ENCODE measurements at places on chromosomes 4 and X. TPM values are rescaled to one million over a fixed set of nuclear protein-coding genes. Genes with fewer than 3 reads are reported as not detected.

STS gene
- 6.5 TPM for total RNA-seq

GRCh38 chr4:183081116-183081469 lies 18.0 kb upstream of the WWC2 start:
- DNase-seq, result no peak
- peaks cover 24% of the 10 kb centered on the region for H3K4me1 ChIP-seq
- H3K27me3 ChIP-seq, result no peaks in the 10 kb centered on the region
- H3K36me3 ChIP-seq, result no peaks in the 10 kb centered on the region

DNA sequence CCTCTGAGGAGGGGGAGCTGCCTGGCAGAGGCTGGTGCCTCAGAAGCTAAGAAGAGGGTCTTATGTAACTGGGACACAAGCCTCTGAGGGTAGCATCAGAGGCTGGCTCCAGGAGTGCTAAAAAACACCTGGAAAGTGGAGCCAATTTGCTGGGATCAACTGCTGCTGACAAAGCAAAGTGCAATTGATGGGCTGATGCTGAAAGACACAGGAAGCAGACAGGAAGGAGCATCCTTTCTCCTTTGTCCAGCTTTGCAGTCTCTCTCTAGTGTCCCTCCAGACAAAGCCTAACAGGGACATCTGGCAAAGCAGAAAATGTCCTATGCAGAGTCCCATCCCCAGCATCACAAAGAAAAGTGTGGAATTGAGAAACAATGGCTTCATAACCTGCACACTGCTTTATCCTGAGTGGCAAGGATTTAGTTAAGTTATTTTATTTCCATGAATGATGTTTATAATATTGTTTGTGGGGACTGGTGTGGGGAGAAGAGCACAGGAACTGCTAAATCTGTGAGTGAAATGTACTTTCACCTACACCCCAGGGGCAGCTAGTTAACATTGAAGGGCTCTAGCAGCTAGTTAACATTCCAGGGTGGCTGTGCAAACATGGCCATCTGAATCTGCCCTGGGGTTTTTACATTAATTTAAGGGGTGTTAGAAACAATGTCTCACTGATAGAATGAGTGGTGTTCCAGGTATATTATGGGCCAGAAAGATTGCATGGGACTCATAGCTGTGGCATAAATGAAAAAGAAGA lies 25.6 kb upstream of the MBTPS2 start:
- H3K27ac ChIP-seq, result peak overlapping the region; percentile 27
- no peaks in the 10 kb centered on the region for H3K36me3 ChIP-seq
- H3K4me3 ChIP-seq, result no peak overlapping the region
- no peaks in the 10 kb centered on the region for H3K27me3 ChIP-seq
- peaks cover 12% of the 10 kb centered on the region for H3K4me1 ChIP-seq

DNA sequence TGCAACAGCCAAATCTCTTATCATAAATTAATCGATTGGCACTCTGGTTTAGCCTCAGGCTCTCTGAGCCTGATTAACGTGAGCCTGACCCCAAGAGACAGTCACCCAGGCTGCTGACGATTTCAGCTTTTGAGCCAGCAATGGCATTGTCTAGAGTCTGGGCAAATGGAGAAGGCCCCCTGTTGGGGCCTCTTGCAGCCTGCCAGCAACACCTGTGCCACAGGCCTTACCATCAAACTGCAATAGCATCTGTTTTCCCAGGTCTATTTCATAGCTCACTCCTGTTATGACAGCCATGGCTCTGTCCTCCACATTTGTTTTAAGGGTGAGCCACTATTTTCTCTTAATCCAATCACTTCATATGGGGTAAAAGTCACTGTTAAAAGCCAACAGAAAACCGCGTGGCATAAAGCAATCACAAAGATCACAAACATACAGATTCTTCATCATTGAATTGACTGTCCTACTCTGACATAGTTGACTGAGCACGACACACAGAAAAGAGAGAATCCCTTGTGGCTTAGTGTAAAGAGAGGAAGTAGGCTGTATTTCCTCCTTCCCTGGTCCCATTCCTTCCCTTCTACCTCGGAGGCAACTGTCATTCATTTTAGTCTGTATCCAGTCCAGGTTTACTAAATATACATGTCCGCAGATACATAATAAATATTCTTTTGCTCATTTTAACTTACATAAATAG lies 47.8 kb downstream of the SLC9A7 start:
- H3K4me1 ChIP-seq, result no peaks in the 10 kb centered on the region
- no peak for DNase-seq
- H3K27ac ChIP-seq, result no peak overlapping the region
- no peaks in the 10 kb centered on the region for H3K36me3 ChIP-seq
- H3K4me3 ChIP-seq, result no peak overlapping the region

GRCh38 chr4:164802301-164802901 lies 48.5 kb downstream of the SMIM31 start:
- H3K36me3 ChIP-seq, result no peaks in the 10 kb centered on the region
- peak overlapping the region; percentile 50 for H3K27ac ChIP-seq
- no peak overlapping the region for H3K4me3 ChIP-seq
- H3K27me3 ChIP-seq, result no peaks in the 10 kb centered on the region
- H3K4me1 ChIP-seq, result no peaks in the 10 kb centered on the region

ALB gene
- 25,578 TPM for total RNA-seq

DNA sequence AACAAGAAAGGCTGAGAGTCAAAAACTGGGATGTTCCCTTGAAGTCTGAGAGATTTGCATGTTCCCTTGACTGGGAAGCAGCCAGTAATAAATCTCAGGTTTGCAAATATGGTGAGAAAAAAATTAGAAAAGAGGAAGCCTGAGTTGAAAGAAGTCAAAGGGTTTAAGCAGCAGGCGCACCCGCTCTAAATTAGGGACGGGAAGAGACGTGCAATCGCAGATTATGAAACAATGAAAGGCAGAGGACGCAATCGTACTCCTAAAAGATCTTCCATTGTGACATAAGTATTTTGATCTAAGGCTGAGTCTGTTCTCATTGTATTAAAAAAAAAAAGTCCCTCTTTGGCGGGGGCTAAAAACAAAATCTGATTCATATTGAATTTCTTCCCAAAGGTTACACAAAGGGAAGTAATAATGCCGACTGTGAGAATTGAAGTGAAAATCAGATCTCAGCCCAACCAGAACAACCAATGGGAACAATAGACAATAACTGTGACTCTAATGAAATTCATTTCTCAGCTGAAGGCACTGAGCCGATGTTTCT lies 28.2 kb downstream of the SAT1 start:
- no peaks in the 10 kb centered on the region for H3K27me3 ChIP-seq
- no peak for DNase-seq
- peaks cover 12% of the 10 kb centered on the region for H3K4me1 ChIP-seq
- H3K4me3 ChIP-seq, result no peak overlapping the region
- H3K27ac ChIP-seq, result no peak overlapping the region

DIPK2B gene
- total RNA-seq, result 0.44 TPM

PFKFB1 gene
- 2.1 TPM for total RNA-seq

DNA sequence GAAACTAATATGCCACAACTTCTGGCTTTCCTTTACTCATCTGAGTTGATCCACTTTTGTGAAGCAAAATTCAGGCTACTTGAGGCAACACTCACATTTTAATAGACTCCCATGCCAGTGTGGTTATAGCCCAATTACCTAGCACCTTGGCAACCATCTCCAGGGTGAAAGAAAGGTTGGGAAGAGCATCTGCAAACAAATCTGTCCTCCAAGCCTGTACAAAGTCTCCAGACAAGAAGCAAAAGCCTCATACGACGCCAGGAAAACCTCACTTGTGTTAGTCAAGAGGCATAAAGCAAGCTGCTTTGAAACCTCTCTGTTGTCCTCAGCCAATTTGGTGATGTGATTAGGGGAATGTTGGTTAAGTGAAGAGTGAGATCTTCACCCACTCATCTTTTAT lies 246.6 kb downstream of the THOC2 start:
- H3K4me1 ChIP-seq, result no peaks in the 10 kb centered on the region
- no peak overlapping the region for H3K4me3 ChIP-seq
- DNase-seq, result no peak
- no peak overlapping the region for H3K27ac ChIP-seq
- no peaks in the 10 kb centered on the region for H3K36me3 ChIP-seq

- DNase-seq, result peak; percentile 78
- H3K4me1 ChIP-seq, result peaks cover 38% of the 10 kb centered on the region
- H3K27ac ChIP-seq, result peak overlapping the region; percentile 100
- no peaks in the 10 kb centered on the region for H3K27me3 ChIP-seq
These were observed 329 bp downstream of the TBC1D14 start for GRCh38 chr4:6909970-6910339.

DNA sequence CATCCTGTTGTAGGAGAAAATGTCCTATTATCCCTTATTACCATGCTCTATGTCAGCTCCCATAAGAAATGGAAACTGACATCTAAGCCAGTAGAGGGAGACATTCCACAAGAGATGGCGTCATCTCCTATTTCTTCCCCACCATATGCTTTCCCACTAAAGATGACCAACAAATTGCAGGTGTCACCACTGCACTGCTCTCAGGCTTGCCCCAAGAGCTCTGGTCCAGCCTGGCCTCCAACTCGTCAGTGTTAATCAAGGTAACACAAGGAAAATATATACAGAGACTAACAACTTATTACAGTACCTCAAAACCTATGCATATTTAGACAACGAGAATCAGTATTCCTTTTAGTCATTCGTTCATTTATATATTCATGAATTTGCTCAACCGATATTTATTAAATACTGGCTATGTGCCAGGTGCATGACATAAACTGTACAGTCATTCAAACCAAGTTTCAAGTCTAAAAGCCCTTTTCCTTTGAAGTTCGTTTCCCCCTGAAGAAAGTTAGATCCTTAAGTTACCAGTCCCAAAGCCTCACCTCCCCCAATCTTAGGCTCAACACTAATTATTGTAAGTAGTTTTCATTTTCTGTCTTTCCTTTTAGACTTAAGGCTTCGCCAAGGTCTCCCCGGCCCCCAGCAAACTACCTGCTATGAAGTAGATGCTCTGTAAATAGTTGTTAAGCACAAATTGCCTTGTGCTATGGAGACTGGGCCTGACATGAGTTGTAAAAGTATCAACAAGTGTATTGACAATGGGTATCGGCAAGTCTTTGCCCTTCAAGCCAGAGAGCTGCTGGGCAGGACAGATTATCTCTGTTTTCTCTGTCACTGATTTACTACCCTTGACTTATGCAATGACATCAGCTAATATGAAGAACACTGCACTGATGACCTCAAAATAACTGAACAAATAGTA lies 3.1 kb upstream of the FGB start:
- DNase-seq, result peak; percentile 80
- H3K4me1 ChIP-seq, result no peaks in the 10 kb centered on the region

GRCh38 chr4:183347566-183347965 lies 25.3 kb upstream of the CLDN24 start:
- DNase-seq, result no peak
- H3K27ac ChIP-seq, result no peak overlapping the region
- H3K27me3 ChIP-seq, result no peaks in the 10 kb centered on the region
- H3K36me3 ChIP-seq, result no peaks in the 10 kb centered on the region
- H3K4me3 ChIP-seq, result no peak overlapping the region
- no peaks in the 10 kb centered on the region for H3K4me1 ChIP-seq

GRCh38 chr4:183393446-183393845 lies 51.0 kb upstream of the CDKN2AIP start:
- no peak overlapping the region for H3K27ac ChIP-seq
- H3K4me3 ChIP-seq, result no peak overlapping the region
- H3K36me3 ChIP-seq, result no peaks in the 10 kb centered on the region
- no peaks in the 10 kb centered on the region for H3K27me3 ChIP-seq
- no peak for DNase-seq
- peaks cover 8% of the 10 kb centered on the region for H3K4me1 ChIP-seq

- H3K27me3 ChIP-seq, result no peaks in the 10 kb centered on the region
- no peak for DNase-seq
- no peak overlapping the region for H3K27ac ChIP-seq
- no peaks in the 10 kb centered on the region for H3K36me3 ChIP-seq
- no peaks in the 10 kb centered on the region for H3K4me1 ChIP-seq
- no peak overlapping the region for H3K4me3 ChIP-seq
These were observed 41.6 kb upstream of the SLC25A4 start for GRCh38 chr4:185101354-185101890.

DUSP21 gene
- not detected for total RNA-seq

DNA sequence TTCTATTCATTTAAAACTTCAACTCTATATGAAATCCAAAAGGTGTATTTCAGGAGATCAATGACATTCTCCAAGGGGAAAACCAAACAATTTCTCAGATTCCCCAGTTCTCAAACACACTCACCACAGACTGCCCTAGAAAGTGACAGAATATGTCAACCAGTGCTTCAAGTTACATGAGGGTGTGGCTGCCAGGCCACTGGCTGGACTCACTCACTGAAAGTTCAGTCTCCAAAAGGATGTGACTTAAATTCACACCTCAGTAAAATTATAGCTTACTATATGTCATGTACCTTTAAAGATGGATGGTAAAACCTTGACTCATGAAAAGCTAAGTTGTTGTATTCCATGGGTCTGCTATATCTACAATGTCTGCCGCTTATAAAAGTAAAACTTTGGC lies 7.3 kb downstream of the INPP4B start:
- no peak overlapping the region for H3K4me3 ChIP-seq
- H3K27me3 ChIP-seq, result peaks cover 5% of the 10 kb centered on the region
- DNase-seq, result no peak
- no peak overlapping the region for H3K27ac ChIP-seq
- no peaks in the 10 kb centered on the region for H3K36me3 ChIP-seq

- no peaks in the 10 kb centered on the region for H3K4me1 ChIP-seq
- H3K27me3 ChIP-seq, result no peaks in the 10 kb centered on the region
- no peak overlapping the region for H3K4me3 ChIP-seq
- no peak overlapping the region for H3K27ac ChIP-seq
- DNase-seq, result no peak
These were observed 445.2 kb upstream of the ZFP42 start for GRCh38 chr4:187550256-187550950.

DNA sequence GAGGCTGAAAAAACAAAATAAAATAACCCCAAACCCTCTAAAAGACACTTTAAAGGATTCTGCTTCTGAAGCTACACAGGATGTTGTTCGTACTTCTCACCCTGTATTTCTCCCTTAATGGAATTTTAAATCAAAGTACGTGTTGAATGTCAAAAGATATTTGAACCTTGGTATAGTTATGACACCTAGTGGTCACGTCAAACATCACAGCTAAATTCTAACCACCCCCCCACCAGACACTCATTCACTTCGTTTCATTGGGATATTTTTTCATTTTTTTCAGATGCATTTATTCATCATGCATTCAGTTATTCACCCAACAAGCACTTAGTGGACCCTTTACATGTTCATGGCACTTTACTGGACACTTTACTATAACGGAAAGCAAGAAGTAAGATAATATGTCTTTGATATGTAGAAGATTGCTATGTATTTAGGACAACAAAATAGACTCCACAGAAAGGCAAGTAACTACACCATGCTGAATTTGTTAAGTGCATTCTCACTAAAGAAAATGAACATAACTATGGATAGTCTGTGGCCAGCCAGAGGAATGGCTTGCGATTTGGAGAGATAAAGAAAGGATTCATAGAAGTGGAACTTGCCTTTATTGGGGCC lies 62.5 kb upstream of the GPR174 start:
- no peaks in the 10 kb centered on the region for H3K36me3 ChIP-seq
- no peaks in the 10 kb centered on the region for H3K4me1 ChIP-seq
- DNase-seq, result peak; percentile 19
- no peaks in the 10 kb centered on the region for H3K27me3 ChIP-seq
